Omental fat pad (tissue), 4 donors: ENCODE measurements at places on chromosomes 1 and 21.

DNA sequence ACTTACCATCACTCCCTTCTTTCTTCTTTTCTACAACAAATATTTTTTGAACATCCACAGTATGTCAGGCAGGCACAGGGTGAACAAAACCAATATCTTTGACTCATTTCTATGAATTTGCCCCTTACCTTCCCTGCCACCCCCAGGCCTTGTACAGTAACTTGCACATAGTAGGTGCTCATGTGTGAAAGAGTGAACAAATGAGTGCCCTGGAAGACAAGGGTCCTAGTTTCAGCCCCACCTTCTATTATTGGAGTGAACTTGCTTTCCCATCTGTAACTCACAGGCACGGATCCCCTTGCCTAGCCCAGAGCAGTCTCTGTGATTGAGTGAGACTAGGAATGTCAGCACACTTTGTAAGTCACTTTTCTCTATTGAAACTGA is 12.8 kb downstream of the ZDHHC18 start:
- DNase-seq = no peak

GRCh38 chr1:181767001-181767708 is 283.8 kb downstream of the CACNA1E start:
- DNase-seq = no peak

GRCh38 chr1:56551691-56552090 is 27.7 kb downstream of the PLPP3 start:
- no peak for DNase-seq

DNA sequence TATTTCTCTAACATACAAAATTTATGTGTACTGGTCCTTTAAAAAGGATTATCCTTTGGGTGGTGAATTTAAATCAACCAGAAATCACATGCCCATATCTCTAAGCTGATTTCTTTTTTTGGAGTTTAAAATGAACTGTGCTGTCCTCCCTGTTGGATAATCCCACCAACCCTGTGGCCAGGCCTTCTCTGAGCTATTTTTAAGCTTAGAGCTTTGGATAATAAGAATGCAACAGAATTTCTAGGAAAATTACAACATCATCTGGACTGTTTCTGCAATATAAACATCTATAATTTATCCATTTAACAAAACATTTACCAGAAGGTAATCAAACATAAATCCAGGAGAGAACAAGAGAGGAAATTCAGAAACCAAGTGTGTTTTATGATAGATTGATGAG is 88.3 kb downstream of the LRRC40 start:
- no peak for DNase-seq

DNA sequence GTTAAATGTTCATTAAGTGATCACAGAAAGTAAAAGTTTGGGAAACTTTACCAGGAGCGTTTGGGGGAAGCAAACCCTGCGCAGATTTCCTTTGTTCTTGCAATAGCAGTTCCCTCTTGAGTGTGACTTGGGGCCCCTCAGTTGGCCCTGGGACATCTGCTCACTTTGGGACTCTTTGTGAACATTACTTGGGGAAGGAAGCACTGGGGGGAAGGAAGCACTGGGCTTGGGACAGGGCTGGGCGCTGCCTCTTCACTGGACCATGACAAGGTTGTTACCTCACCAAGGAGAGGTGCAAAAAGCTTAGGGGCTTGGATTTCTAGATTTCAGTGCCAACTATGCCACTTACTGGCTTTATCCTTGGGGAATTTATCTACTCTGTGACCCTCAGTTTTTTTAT is 63.5 kb downstream of the ETS2 start:
- DNase-seq = no peak

DNA sequence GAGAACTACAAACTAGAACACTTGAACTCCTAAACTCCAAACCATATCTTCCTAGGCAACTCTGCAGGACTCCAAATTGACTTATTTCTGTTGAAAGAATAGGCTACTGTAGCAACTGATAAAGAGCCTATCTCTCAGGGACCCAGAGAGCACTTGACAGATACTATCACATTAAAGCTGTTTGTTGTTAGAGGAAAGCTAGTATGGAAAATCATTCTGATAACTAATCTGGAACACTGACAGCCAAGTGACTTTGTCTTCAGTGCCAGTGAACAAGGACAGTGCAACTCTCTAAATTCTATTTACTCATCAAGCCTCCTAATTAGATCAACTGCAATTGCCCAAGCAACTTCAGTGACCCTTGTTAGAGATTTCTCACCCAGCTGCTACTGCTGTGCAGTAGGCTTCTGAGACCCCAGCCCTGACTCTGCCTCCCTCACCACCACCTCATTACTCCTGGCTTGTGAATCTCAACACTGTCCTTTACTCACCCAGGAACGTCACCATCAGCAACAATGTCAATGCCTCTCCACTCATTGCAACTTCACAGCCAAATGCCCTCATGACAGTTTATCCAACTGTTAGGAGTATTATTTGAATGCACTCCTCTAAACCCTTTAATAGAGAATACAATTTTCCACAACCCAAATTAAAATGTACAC is 7.4 kb upstream of the RGS13 start:
- DNase-seq = no peak

- DNase-seq = no peak
These were observed 633.4 kb upstream of the CXADR start for GRCh38 chr21:16879479-16879878.

DNA sequence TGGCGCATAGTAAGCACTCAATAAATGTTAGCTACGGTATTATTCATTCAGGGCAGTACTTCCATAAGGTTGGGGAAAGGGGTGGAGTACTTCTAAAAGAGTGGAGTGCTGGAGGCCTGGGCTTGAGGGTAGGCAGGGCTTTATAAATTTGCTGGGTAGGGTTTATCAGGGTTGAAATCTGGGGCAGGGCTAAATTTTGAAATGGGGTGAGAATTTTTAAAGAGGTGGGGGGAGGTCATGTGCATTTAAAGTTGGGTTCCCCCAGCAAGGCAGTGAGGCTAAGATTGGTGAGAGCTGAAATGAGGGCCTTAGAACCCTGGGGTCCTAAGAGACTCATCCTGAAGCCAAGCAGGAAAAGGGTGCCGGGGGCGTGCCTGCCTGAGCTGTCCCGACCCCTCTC is 10.0 kb downstream of the CATSPER4 start:
- no peak for DNase-seq

DNA sequence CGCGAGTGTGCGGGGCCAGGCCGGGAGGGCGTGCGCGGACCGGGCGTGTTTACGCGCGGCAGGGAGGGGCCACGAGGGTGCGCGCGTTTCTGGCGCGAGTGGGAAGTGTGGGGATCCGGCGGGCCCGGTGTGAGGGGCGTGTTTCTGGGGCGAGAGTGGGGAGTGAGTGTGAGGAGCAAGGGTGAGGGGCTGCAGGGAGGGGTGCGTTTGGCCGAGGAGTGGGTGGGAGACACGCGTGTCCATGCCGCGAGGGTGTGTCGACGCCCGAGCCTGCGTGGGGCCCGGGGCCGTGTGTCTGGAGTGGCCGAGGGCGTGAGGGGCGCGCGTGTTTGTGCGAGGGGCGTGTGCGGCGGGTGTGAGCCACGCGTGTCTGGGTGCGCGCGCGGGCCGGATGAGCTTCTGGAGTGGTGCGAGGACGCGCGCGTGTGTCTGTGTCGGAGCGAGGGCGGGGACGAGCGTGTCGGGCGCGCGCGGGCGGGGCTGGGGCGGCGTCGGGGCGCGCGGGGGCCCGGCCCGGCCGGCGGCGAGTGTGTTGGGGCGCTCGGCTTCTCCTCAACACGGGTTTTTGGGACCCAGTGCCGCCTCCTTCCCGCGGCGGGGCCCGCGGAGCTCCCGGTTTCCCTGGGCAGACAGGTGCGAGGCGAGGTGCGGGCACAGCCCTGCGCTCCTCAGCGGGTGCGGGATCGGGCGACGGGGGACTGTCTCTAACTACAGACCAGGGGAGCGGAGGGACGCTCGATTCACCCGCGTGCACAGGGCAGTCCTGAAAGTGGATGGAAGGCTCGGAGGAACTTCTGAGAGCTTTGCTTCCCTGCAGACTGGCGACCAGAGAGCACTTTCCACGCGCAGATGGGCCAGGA is 65.8 kb upstream of the VAMP3 start:
- DNase-seq = no peak

GRCh38 chr1:4021136-4021973 is 121.3 kb upstream of the C1orf174 start:
- no peak for DNase-seq

- no peak for DNase-seq
These were observed 1.2 kb upstream of the VWA1 start for GRCh38 chr1:1434131-1434823.

DNA sequence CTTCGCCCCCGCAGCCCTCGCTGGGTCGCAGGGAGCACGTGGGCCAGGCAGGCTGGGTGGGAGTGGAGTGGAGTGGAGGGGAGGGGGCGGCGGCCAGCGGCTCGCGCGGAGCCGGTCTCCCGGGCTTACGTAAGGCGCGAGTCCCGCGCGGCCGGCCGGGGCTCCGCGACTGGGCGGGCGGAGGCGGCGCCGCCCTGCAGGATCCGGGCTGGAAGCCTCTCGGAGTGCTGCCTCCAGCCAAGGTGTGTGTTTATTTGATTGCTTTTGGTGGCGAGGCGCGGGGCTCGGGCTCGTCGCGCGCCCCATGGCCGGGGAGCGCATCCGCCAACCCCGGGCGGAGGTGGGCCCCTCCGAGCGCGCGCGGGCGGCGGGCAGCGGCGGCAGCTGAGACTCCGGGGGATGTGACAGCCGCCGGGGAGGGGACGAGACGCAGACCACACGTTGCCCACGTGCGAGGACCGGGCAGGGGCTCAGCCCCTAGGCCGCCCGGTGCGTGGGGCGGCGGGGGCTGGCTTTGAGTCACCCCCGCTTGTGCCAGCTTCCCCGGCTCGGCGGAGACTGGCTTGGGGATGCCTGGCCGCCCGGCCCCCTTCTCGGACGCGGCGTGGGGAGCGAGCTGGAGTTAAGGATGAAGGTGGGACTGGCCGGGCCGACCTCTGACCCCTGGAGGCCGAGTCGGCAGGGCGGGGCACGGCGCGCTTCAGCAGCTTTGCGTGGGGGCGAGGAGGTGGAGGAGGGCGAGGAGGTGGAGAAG is 402 bp upstream of the AK4 start:
- DNase-seq = no peak

- DNase-seq = no peak
These were observed 90.5 kb downstream of the ADARB1 start for GRCh38 chr21:45164838-45165237.

DNA sequence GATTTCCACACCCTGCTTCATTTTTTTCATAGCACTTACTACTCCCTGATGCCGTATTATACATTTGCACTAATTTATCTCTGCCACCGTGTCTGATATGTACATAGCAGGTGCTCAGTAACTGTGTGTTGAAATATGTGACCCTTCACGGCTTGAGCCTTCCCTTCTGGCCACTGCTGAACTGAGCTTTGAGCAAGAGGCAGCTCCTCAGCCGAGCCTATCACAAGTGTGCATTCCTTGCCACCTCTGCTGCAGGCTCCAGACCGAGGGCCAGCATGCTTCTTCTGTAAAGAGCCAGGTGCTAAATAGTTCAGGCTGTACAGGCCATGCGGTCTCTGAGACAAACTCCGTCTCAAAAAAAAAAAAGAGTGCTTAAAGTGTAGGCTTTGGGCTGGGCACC is 22.6 kb downstream of the PLEKHM2 start:
- no peak for DNase-seq

DNA sequence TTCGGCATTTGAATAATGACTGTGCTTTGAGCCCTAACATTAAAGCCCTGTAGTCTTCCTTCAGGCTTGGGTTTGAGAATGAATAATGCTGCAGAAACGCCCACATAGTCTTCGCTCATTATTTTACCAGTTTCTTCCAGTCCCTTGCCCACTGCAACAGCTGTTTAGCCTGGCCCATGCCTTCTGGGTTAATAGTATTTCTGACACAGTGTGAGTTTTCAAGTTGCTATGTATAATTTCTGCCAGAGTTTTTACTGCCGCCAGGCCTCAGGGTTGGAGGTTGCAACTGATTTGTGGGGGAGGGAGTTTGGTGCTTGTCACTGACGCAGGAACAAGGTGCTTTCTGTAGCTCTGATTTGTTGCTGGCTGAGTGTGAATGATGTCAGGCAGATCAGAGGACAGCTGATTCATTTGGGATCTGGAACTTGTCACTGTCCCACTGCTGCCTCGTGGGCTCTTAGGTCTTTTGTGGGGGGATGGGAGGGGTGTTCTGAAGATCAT is 109.8 kb downstream of the MAST2 start:
- no peak for DNase-seq

GRCh38 chr1:106721790-106722189 is 334.7 kb upstream of the PRMT6 start:
- no peak for DNase-seq

DNA sequence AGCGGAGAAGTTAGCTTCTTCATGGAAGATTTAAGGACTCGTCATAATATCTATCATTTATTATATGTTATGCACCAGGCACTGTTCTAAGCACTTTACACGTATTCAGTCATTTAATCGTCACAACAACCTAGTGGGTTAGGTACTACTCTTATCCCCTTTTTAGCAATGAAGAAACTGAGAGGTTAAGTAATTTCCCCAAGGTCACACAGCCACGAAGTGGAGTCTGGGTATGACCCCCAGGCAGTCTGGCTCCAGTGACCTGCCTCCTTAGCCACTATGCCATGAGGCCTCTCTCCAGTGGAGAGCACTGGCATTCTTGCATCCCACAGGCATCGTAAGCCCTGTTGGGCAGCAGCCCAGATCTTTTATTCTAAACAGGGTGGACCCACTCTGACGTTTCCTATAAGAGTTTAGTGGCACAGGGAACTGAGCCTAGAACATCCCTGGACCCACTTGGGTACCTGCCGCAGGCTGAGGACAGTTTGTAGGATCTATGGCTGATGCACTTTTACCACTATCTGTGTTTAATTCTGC is 123.0 kb downstream of the NAV1 start:
- no peak for DNase-seq

DNA sequence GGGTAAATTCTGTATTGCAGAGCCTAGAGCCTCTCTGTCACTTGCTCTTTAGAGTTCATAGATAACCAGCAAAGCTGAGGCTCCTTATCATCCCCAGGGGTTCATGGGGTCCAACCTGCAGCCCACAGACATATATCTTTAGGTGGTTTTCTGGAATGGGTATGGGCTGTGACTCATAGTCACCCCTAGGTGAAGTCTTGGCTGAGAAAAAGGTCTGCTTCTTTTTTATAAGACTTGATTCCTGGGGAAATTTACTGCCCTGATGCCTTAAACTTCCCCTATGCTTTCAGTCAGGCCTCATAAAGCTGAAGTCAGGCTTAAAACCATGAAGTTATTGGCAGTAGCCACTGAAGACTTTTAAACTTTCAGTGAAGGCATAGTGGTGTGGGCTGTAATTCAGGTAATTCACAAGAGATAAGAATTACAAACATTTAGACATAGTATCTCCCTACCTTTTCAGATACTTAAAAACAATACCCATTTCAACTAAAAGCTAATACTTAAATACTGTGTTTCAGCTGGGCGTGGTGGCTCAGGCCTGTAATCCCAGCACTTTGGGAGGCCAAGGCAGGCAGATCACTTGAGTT is 46.8 kb downstream of the MACO1 start:
- DNase-seq = no peak

- DNase-seq = no peak
These were observed 288.3 kb upstream of the SGIP1 start for GRCh38 chr1:66245691-66246090.

- DNase-seq = no peak
These were observed 1.9 kb downstream of the PUM1 start for GRCh38 chr1:31063631-31064030.
